ENCODE measurements at places on chromosomes 6 and 20. TPM values are rescaled to one million over a fixed set of nuclear protein-coding genes. Genes with fewer than 3 reads are reported as not detected.

RGS17 gene
- total RNA-seq, result not detected

- no peak overlapping the region for H3K27ac ChIP-seq
- no peak for DNase-seq
- no peak overlapping the region for H3K4me3 ChIP-seq
- H3K27me3 ChIP-seq, result no peaks in the 10 kb centered on the region
- H3K36me3 ChIP-seq, result no peaks in the 10 kb centered on the region
Observed at GRCh38 chr6:4348462-4349112, 213.2 kb upstream of the ECI2 start.

DNA sequence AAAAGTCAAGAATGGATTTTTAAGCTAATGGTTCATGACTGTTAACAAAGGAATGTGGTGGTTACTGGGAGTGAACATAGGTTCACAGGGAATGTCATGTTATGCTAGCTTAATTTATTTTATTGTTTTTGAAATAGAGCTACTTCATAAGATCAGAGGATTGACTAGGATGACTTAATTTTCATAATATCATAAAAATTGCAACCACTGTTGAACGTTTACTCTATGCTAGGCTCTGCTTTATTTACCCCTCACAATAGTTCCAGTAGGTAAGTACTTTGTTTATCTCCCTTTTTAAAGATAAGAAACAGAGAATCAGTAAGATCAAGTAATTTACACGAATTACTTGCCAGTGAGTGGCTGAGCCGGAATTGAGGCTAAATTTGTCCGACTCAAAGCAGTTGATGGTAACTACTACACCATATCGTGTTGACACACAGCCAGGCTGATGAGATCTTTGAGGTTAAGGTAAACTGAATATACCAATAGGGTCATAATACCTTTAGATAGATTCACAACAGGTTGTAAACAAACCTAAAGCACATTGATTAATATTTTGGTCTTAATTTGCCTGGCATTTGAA, 194.6 kb upstream of the CITED2 start:
- no peak overlapping the region for H3K4me3 ChIP-seq
- no peak overlapping the region for H3K27ac ChIP-seq
- no peak for DNase-seq
- H3K27me3 ChIP-seq, result no peaks in the 10 kb centered on the region

- no peak for DNase-seq
- no peaks in the 10 kb centered on the region for H3K36me3 ChIP-seq
- no peak overlapping the region for H3K4me3 ChIP-seq
Observed at GRCh38 chr6:139395891-139396301, 21.4 kb upstream of the CITED2 start.

DNA sequence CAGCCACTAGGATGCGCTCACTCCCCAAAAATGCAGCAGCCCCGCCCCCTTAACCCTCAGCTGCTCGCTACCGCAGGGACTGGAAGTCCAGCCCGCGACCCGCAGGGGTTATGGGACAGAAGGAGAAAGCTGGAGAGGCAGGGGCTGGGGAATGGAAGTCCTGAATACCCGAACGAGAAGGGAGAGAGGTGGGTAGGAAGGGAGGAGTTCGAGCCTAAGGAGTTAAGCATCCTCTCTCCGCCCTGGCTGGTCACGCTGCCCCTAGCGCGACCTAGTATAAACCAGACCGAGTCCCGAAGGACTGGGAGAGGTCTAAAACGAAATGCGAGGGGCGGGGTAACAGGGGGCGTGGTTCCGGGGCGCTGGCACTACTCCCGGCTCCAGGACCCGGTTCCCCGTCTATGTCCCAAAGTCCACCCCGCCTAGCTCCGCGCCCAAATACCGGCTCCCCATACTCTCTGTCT, 448 bp upstream of the DDAH2 start:
- peaks cover 48% of the 10 kb centered on the region for H3K36me3 ChIP-seq
- peak overlapping the region; percentile 97 for H3K4me3 ChIP-seq
- peak overlapping the region; percentile 74 for H3K27ac ChIP-seq
- H3K27me3 ChIP-seq, result no peaks in the 10 kb centered on the region
- DNase-seq, result peak; percentile 93

- no peak overlapping the region for H3K4me3 ChIP-seq
- no peaks in the 10 kb centered on the region for H3K27me3 ChIP-seq
- DNase-seq, result no peak
- H3K4me1 ChIP-seq, result peaks cover 13% of the 10 kb centered on the region
- no peaks in the 10 kb centered on the region for H3K36me3 ChIP-seq
Observed at GRCh38 chr6:12001004-12001705, 11.0 kb upstream of the HIVEP1 start.

DNA sequence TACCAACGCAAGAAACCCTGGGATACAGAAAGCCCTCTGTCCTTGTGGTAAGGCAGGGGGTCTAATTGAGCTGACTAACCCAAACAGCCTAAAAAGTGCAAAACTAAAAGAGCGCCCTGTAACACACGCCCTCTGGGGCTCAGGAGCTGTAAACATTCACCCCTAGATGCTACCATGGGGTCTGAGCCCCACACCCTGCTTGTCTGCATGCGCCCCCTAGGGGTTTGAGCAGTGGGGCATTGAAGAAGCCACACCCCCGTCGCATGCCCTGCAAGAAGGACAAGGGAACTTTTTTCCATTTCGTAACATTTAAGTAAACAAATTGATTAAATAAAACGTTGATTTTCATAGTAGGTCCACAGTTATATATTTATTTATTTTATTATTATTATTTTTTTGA, 616.9 kb upstream of the MAN1A1 start:
- no peaks in the 10 kb centered on the region for H3K36me3 ChIP-seq
- no peak overlapping the region for H3K4me3 ChIP-seq
- DNase-seq, result peak; percentile 73
- no peak overlapping the region for H3K27ac ChIP-seq
- no peaks in the 10 kb centered on the region for H3K4me1 ChIP-seq
- H3K27me3 ChIP-seq, result no peaks in the 10 kb centered on the region

GRCh38 chr6:31901415-31901952, 402 bp downstream of the ZBTB12 start:
- H3K27me3 ChIP-seq, result peaks cover 6% of the 10 kb centered on the region
- peak; percentile 85 for DNase-seq
- peak overlapping the region; percentile 11 for H3K27ac ChIP-seq
- H3K4me1 ChIP-seq, result peaks cover 33% of the 10 kb centered on the region
- H3K36me3 ChIP-seq, result peaks cover 6% of the 10 kb centered on the region

GRCh38 chr6:143286251-143286795, 164.2 kb downstream of the ADAT2 start:
- no peaks in the 10 kb centered on the region for H3K4me1 ChIP-seq
- H3K4me3 ChIP-seq, result no peak overlapping the region
- H3K27me3 ChIP-seq, result no peaks in the 10 kb centered on the region
- no peak for DNase-seq
- no peak overlapping the region for H3K27ac ChIP-seq
- no peaks in the 10 kb centered on the region for H3K36me3 ChIP-seq

GRCh38 chr6:11328613-11329247, 96.3 kb upstream of the NEDD9 start:
- H3K4me3 ChIP-seq, result no peak overlapping the region
- H3K27me3 ChIP-seq, result no peaks in the 10 kb centered on the region
- peaks cover 83% of the 10 kb centered on the region for H3K4me1 ChIP-seq
- H3K36me3 ChIP-seq, result peaks cover 63% of the 10 kb centered on the region
- DNase-seq, result no peak

- no peak overlapping the region for H3K27ac ChIP-seq
- no peaks in the 10 kb centered on the region for H3K36me3 ChIP-seq
- H3K27me3 ChIP-seq, result peaks cover 18% of the 10 kb centered on the region
- no peak for DNase-seq
Observed at GRCh38 chr6:1278061-1278720, 33.7 kb upstream of the FOXQ1 start.

Data from activated CD4-positive, alpha-beta T cell treated with anti-CD3 and anti-CD28 coated beads, Interleukin-2, amount 10 ng/mL, durations not matched to agents 24 days and 14 days (primary cell).